Amygdala (tissue), 56 donors: ENCODE measurements at places on chromosomes 2 and 18.

GRCh38 chr2:179745635-179746256 lies 115.7 kb downstream of the ZNF385B start:
- DNase-seq = peak; percentile 11

- no peak for DNase-seq
Observed at GRCh38 chr18:6079406-6079805, 184.1 kb upstream of the TMEM200C start.

DNA sequence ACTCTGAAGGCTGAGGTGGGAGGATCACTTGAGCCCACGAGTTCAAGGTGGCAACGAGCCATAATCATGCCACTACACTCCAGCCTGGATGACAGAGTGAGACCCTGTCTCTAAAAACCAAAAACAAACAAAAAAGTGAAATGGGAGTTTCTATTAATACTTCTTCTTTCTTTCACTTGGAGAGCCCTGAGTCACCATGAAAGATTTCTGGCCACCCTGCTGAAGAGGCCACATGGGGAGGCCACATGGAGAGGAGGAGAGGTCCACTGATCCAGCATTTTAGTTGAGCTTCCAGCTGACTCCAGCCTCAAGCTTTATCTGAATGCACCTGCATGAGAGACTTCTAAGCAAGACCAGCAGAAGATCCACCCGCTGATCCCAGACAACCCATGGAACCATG lies 74.2 kb upstream of the LAPTM4A start:
- DNase-seq = no peak

GRCh38 chr2:69340101-69340775 lies 46.8 kb downstream of the GFPT1 start:
- no peak for DNase-seq

DNA sequence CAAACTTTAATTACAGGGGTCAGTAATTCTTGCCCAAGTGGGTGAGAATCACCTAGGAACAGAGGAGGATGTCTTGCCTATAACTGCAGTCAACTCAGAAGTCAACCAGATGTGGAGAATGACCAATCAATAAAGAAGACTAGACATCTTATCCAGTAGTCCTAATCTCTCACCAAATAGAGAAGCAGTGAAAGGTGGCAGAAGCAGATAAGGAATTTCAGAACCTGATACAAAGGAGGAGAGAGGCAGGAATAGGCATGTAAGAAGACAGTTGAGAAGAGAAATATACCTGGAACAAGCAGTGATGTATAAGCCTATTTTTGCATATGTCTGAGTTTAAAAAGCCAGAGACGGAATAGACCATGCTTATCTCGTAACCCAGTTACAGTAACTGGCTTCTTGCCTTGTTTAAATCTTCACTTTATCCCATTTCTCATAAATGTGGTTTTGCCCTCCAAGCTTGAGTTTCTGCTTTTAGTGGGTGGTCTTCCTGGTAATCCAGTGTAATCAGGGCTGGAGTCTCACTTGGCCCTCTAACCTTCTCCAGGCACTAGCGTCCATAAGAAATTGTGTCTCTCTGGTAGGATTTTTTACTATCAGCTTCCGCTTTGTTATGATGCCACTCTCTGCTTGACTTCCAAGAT lies 401.0 kb downstream of the SUCLG1 start:
- no peak for DNase-seq

GRCh38 chr2:199850218-199850717 lies 724 bp downstream of the FTCDNL1 start:
- DNase-seq = no peak

- DNase-seq = no peak
Observed at GRCh38 chr18:33232318-33232626, 208.2 kb downstream of the CCDC178 start.

DNA sequence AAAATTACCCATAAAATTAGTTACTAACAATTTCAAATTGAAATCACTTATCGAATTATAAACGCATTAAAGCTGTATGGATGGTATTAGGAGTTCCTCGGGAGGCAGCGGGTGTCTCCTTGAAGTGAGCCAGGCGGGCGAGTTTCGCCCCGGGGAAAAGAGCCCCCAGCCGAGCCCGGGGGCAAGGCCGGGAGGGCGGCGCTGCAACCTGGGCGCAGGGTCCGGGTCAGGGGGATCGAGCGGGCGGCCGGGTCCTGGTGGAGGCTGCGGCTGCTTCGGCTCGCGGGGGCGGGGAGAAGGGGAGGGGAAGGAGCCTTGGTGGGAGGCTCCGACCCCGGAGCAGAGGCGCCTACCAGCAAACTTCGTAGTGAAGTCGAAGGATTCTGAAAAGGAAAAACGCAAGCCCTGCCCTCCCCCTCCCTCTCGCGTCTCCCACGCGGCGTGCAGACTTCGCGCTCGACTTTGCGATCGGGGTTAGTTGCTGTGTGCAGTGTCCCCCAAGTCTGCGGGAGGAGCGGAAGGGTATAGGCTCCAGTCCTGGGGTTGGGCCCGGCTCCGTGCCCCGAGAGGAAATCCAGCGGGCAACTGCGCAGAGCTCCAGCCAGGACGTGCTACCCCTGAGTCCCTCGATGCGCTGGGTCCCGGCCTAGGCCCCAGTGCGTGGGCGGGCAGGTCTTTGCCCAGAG lies 140.8 kb downstream of the MEIS1 start:
- DNase-seq = no peak

DNA sequence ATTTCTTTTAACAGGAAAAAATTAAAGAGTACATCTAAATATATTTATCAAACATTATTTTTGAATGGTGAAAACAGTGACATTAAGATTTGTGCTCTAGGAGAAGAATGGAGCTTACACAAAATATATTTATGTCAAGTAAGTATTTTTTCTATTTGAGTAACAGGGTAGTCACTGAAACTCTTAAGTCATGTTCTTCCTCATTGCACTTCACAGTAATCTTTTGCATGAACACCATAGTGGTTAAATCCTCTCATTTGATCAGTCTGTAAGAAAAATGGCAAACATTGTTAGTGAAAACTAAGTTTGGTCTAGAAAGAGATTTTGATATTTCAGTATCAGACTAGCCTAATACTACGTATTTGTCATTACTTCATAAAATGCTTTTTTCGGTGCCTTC lies 8.1 kb downstream of the GMCL1 start:
- DNase-seq = no peak

- DNase-seq = no peak
Observed at GRCh38 chr18:35241448-35241804, 592 bp downstream of the ZNF397 start.
